Posterior cingulate gyrus (tissue), 11 donors: ENCODE measurements at places on chromosomes 7 and 10.

DNA sequence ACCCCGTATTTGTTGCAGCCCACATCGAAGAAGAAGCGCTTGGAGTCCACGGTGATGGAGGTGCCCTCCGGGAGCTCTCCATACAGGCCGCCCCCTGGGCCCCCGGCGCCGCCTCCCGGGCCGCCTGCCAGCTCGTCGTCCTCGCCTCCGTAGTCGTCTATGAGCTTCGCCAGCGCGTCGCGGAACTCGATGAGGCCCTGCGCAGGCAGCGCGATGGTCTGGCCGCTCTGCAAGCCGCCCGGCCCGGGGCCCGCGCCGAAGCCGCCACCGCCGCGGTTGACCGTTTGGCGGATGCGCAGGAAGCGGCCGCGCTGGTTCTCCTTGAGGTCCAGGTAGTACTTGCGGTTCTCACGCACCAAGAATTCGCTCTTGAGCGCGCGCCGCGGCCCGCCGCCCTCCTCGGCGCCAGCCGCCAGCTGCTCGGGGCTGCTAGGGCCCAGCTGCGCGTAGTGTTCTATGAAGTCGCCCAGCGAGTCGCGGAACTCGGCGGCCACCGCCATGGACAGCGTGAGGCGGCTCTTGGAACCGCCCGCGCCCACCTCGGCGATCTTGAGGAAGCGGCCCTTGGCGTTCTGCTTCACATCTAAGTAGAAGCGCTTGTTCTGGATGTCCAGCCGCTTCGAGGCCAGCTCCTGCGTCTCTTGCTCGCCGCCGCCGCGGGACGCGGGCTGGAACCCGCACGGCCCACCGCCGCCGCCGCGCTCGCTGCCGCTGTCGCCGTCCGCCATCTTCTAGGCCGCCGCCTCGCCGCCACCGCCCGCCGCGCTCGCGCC lies 523 bp downstream of the PURB start:
- DNase-seq: peak; percentile 19

GRCh38 chr7:93622036-93623033 lies 47.8 kb upstream of the CALCR start:
- peak; percentile 54 for DNase-seq

DNA sequence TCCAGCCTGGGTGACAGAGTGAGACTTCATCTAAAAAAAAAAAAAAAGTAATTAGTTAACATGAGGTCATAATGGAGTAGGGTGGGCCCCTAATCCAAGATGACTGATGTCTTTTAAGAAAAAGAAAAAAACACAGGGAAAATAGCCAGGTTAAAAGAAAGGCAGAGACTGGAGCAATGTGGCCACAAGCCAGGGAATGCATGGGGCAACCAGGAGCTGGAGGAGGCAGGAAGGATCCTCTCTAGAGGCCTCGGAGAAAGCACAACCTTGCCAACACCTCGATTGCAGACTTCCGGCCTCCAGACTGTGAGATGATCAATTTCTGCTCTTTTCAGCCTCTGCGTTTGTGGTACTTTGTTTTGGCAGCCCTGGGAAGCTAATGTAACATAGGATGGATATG lies 121.5 kb downstream of the ITIH5 start:
- DNase-seq: no peak

DNA sequence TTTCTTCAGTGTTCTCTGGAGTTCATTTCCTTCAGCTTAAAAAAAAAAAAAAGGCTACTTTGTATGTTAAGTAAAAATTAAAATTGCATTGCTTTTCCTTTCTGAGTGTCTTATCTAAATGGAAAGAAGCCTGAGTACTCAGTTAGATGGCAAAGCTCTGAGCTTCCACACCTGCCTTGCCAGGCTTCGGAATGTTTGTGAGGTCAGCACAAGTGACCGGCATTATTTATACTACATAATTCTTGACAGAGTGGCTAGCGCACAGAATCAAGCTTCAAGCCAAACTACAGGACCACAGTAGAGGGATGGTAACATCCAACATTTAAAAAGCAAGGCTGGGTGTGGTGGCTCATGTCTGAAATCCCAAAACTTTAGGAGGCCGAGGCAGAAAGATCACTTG lies 17.3 kb downstream of the PIP4K2A start:
- no peak for DNase-seq

DNA sequence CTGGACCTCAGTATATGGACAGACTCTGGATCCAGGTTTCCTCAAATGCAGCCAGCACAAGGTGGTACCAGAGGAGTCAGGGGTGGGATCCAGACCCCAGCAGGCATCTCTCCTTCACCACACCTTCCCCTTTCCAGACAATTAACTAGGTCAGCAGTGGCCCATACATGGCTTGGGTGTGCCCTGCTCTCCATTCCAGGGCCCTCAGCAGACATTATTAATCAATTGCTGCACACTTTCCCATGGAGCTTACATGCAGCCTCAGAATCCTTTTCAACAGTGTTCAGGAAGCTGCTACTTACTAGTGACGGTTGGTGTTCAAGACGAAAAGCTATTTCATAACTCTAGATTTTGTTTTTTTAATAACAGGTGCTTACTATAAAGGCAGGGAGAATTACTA lies 6.0 kb downstream of the COL13A1 start:
- no peak for DNase-seq

DNA sequence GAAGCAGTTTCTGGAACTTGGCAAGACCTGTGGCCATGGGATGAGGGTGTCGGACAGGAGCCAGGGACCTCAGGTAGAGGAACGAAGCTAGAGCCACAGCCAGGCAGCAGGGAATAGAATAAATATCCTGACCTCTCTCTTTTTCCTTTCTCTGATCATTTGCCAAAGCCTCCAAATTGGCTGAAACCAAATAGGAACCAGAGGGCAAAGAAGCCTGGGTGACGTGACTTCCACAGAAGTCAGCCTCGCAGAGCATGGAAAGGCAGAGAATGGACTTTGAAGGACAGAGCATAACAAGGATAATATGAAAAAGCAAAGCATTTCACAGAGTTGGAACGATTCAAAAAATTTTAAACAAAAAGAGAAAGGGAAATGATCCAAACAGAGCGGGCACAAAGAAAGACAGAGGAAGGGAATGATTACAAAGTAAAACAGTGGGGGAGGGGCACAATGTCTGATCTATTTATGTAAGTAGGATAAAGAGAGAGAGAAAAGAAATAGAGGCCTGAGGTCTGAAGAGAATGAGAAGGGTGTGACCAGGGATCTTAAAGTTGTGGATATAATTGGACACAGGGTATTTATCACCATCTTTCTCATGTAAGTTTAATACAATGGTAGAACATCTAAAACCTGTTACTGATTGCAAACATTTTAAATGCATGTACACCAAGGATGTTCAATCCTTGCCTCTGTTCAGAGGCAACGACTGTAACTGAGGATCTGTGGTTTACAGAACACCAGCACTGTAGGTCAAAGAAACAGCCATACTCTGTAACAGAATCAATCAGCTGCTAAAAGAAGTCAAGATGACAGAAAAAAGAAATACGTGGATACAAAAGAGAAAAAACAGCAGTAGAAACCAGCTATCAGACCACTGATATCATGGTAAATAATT lies 4.5 kb upstream of the ZEB1 start:
- DNase-seq: no peak

DNA sequence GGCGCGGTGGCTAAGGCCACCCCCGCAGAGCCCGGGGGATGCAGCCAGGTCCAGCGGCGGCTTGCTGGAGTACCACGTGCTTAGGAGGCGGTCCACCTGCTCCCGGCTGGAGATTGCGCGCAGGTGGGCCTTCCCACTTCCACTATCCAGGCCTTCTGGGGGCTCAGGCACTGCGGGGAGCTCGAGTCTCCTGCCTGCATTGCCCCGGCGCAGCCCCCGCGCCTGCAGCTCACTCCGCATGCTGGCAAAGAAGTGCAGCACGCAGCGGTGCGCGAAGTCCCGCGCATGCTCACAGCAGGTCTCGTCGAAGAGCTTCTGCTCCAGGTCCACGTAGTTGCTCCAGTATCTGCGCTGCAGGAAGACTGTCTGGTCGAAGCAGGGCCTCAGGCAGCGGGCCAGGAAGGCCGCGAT lies 5.8 kb downstream of the CALHM3 start:
- peak; percentile 78 for DNase-seq

DNA sequence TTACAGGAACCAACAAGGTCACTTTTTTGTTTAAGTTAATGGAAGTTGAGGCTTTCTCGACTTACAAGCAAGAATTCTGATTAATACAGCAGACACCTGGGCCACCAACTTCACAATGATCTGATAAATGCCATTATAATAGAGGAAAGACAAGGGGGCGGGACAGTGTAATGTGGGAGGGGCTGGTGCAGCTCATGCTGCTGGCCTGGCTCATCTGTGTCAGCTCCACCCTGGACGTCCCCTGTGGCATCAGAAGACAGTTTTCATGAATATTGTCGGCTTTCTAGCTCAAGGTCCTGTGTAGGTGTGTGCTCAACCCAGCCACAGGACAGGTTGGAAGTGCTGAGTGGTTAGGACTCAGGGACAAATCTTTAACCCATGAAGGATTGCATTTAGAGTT lies 57.0 kb downstream of the MTURN start:
- no peak for DNase-seq

DNA sequence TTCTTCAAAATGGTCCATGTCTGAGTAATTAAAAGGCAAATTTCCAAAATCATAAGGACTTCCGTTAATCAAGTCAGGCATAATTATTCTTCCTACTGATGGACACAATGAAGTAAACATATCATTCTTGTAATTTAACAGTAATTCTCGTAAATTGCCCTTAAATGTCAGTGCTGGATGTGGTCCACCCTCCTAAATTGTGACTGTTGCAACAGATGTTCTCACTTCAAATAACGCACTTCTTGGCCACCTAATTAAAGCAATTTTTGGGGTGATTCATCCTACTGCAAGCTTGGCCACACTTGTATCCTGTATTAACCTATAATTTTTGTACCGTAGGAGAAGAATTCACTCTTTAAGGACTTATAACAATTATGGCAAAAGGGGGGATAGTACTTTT lies 1.9 kb downstream of the COL1A2 start:
- DNase-seq: no peak

- peak; percentile 20 for DNase-seq
These were observed 2.0 kb downstream of the SEMA3D start for GRCh38 chr7:85184599-85185423.

DNA sequence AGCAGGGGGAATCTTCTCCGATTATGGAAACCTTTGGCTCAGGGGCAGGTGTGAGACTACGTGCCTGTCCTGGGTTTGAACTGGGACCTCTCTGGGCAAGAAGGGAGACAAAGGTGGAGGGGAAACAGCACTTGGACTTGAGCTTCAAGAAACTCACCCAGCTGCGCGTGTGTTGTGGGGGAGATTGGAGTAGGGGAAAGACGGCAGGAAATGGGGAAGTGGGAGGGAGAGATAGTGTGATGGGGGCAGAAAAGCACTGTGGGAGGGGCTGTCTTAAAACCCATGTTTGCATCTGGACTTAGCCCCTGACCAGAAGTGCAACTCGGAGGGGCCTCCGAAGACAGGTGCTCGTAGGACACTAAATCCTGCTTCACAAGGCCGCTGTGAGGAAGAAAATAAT lies 107.0 kb downstream of the HIP1 start:
- DNase-seq: no peak

- DNase-seq: no peak
These were observed 49.5 kb upstream of the PPP2R2D start for GRCh38 chr10:131851346-131851745.

- DNase-seq: peak; percentile 82
These were observed 101.0 kb downstream of the DIP2C start for GRCh38 chr10:588246-589165.

DNA sequence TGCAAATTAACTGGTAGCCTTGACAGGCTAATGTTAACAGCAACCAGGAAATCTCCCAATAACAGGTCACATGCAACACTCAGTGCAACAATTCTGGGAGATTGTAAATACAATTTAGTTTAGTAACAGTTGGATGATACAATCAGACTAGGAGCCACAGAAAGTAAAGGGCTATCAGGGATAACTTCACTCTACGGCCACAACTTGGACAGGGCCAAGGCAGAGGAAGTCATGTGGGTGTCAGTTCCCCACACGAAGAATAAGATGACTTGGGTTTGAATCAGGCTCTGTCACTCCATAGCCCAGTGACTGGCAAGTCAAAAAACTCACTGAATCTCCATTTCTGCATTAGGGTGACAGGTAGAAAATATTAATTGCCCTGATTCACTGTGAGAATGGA lies 217.3 kb upstream of the CCDC6 start:
- no peak for DNase-seq

DNA sequence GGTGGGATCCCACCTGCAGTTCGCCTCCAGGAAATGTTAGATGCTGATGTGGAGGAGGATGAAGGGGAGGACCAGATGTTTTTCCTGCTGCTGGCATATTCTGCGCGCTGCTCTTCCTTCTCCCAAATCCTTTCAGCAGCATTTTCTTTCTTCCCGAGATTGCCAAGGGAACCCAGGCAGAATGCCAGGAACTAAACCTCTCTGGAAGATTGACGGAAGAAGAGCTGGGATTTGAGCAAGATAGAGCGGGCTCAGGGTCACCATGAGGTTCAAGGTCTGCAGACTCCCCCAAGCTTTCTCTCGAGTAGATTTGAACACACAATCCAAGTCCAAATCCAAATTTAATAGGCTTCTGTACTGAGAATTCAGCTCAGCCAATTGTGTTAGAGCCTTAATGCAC lies 345.2 kb upstream of the C7orf33 start:
- no peak for DNase-seq

DNA sequence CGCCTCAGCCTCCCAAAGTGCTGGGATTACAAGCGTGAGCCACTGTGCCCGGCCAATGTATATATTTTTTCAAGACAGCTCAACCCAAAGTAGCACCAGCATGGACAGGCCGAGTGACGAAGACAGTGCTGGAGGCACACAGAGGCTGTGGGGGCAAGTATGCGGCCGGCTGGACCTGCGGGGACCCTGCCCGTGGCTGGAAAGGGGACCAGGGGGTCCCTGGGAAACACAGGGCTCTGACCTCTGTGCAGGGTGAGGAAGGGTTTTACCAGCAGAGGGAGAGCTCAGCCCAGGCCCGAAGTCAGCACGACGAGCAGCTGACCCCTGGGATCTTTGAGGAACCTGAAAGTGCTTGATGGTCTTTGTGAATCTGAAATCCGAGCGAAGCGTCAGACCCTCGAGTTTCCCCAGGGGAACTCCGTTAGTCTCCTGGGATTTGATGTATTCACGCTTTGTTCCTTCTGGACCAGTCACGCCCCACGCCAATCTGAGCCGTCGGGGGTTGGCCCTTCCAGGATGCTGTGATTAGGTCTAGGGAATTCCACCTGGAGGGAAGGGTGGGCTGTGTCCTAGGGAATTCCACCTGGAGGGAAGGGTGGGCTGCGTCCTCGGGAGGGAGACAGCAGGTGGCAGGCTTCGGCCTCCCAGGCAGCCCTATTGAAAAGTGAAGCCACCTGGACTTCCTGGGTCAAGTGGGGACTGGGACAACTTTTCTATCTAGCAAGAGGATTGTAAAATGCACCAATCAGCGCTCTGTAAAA lies 10.9 kb upstream of the ZFAND2A start:
- DNase-seq: no peak

- no peak for DNase-seq
These were observed 299.7 kb downstream of the ZEB1 start for GRCh38 chr10:31618541-31619291.
